ENCODE measurements at places on chromosomes 11 and 22.

- DNase-seq, result no peak
Measured at GRCh38 chr11:102911758-102912481, 37.1 kb upstream of the MMP12 start.

DNA sequence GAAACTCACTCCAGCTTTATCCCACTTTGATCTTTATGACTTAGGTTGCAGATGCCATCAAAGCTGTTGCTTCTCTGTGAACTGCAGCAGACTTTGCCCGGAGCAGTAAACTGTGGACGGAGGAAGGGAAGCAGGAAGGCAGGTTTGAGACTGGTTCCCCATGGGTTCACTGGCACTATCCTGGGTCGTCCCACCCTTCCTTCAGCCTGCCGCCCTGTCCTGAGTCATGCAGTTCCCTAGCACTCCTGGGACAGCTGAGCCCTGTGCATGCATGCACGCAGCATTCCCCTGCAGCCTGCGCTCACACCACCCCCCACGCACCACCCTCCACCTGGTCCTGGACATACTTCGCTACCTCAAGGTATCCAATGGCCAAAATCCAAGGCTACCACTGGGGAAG, 23.5 kb upstream of the P2RY2 start:
- no peak for DNase-seq

GRCh38 chr22:48235744-48236143, 1473.3 kb downstream of the TBC1D22A start:
- DNase-seq, result no peak

- DNase-seq, result no peak
Measured at GRCh38 chr11:65224930-65225278, 36.9 kb upstream of the POLA2 start.

Measured in CD4-positive, alpha-beta T cell treated with Interleukin-12 subunit alpha and Interleukin-12 subunit beta, for 1 hour (primary cell).